Activated CD4-positive, alpha-beta T cell treated with anti-CD3 and anti-CD28 coated beads for 4 hours (primary cell): ENCODE measurements at places on chromosomes 3 and 15.

GRCh38 chr3:41580274-41580959, 381.1 kb downstream of the CTNNB1 start:
- no peak for DNase-seq

DNA sequence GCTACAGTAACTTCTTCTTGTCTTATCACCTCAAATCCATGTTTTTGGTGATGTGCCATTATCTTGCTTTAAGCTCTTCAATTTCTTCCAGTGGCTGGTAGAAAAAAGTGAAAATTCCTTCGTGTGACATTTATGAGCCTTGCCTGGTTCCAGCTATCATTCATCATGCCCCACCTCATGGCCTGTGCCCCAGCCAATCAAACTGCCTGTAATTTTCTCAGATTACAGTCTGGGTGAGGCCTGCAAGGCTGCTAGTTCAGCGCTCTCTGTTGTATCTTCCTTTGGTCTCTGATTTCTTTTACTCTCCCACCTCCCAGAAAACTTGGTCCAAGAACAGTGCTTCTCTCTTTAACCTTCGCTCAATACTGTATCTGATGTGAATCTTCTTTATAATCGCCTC, 249.3 kb upstream of the ZNF717 start:
- no peak for DNase-seq

- no peak for DNase-seq
Measured at GRCh38 chr3:148718982-148719862, 21.5 kb downstream of the AGTR1 start.

DNA sequence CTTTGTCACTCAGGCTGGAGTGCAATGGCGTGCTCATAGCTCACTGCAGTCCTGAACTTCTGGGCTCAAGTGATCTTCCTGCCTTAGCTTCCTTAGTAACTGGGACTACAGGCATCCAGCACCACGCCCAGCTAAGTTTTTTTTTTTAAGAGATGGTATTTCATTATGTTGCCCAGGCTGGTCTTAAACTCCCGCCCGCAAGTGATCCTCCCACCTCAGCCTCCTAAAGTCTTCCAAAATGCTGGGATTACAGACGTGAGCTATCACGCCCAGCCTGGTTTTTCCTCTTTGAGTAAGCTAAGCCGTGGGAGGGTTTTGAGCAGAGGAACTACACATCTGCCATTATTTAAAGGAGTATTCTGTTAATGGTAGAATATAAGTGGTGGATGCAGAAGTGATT, 7.4 kb upstream of the LRRFIP2 start:
- DNase-seq = no peak

DNA sequence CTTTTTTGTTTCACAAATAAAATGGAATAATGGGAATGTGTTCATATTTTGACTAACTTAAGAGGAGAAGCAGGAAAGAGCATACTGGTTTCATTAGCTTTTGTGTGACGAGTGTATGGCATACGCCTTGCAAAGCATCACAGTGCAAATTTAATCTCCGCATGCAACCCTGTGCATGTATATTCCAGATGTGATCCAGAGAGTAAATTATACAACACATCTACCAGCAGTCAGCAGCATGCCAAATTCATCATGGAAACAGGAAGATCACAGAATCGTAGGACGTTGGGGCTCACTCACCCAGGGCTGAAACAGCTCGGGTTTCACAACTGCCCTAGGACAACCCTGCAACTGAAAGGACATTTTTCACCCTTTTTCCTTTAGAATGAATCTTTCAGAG, 53.4 kb downstream of the ADAMTS9 start:
- no peak for DNase-seq

GRCh38 chr15:65695081-65695480, 73.3 kb downstream of the SLC24A1 start:
- no peak for DNase-seq

DNA sequence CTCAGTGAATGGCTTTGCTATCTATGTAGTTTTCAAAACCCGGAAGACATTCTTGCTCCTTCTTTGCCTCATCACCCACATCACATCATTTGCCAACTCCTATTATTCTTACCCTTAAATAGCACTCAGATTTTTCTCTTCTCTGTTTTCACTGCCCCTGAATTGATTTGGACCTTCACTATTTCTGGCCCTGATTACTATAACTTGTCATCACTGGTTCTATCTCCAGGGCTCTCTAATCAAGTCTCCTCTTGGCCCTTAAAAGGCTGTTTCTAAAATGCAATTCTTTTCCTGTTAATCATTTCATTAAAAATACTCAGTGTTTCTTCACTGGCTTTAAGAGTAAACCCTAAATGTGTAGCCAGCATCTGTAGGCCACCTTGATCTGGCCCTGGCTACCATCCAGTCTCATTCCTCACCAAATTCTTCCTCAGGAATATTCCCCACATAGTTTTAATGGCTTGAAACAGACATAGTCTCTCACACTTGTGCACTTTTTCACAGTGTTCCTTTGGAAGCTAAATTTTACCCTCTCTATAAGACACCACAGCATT, 437.1 kb upstream of the CBLB start:
- DNase-seq = no peak

GRCh38 chr3:120461416-120461815, 10.6 kb upstream of the FSTL1 start:
- DNase-seq = no peak

DNA sequence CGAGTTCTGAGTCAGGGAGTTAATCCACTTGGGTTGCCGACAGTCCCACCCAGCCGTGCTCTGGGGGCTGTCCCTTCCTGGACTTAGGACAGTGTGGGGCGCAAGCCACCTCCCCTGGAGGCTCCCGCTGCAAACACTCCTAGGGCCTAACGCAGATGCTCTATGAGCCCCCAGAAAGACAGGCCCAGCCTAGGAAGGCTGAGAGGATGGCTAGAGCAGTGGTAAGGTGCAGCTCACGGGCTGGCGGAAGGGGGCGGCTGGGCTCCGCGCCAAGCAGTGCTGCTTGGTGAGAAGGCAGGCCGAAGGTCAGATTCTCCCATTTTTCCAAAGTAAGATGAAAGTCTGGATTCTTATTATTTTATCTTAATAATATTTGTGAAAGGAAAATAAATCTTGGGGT, 84.6 kb upstream of the ALDH1L1 start:
- no peak for DNase-seq

DNA sequence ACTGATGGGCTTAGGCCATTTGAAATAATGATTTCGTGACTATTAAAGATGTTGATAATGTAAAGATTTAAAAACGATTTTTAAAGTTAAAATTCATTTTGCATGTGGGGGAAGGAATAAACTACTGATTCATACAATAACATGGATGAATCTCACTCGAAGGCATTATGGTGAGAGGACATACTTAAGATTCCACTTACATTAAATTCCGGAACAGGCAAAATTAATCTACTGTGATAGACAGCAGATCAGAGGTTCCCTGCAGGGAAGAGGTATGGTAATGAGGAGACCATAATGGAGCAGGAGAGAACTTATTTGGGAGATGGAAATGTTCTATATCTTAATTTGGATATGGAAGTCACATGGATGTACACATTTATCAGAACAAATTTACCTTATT, 28.4 kb upstream of the RAB6B start:
- no peak for DNase-seq
